ENCODE measurements at places on chromosomes 12 and 14.

GRCh38 chr12:70783455-70783854 is 137.1 kb downstream of the PTPRR start:
- DNase-seq: no peak

- DNase-seq: no peak
These were observed 146.4 kb upstream of the ARHGAP5 start for GRCh38 chr14:31930493-31931240.

GRCh38 chr14:89630101-89630829 is 213.2 kb upstream of the FOXN3 start:
- no peak for DNase-seq

DNA sequence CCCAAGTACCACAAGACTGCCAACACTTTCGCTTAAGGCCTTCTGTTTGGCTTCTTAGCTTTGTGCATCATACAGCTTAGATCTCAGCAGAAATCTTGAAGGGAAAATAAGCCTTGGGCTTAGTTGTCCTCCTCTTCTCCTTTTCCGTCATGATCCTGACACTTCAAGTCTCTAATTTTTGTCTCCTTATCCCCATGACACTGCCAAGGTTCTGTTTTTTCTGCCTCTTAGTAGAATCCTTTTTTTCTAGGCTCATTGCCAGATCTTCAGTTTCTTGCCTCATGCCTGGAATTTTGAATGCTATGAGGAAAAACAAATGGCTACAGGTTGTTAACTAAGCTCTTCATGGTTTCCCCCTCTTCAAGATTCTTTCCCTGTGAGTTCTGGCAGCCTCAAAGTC is 450.4 kb downstream of the LRFN5 start:
- DNase-seq: no peak

DNA sequence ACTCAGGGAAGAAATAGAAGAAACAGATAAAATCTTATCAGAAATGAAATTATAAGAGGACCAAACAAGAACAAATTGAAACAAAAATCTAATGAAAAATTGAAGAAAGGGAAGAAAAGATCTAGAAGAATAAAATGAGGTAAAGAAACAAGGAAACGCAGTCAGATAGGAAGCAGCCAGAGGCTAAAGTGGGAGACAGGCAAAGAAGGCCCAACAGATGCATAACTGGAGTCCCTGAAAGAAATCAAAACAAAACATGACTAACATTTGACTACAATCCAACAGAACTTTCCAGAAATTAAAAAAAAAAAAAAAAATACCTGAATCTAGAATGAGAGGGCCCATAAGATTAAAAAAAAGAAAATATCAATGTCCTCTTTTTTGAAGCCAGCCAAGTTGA is 65.6 kb downstream of the AMN start:
- no peak for DNase-seq

DNA sequence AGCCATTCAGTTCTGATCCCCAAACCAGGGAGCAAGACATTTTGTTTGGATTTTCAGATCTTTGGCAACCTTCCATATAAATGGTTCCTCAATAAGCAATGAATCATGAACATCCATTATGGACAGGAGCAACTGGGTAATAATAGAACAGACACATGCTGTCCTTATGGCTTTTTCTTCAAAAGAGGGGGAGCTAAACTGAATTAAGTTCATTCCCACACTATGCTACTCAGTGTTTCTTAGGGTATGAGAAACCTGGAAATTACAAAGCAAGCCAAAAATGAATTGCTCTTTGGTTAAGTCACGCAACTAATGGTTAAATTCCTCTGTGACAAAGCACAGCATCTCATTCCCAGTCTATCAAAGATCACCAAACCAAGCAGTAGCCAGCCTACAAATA is 51.0 kb downstream of the PTGER2 start:
- DNase-seq: no peak

GRCh38 chr12:50927356-50927755 is 25.0 kb upstream of the HIGD1C start:
- no peak for DNase-seq

DNA sequence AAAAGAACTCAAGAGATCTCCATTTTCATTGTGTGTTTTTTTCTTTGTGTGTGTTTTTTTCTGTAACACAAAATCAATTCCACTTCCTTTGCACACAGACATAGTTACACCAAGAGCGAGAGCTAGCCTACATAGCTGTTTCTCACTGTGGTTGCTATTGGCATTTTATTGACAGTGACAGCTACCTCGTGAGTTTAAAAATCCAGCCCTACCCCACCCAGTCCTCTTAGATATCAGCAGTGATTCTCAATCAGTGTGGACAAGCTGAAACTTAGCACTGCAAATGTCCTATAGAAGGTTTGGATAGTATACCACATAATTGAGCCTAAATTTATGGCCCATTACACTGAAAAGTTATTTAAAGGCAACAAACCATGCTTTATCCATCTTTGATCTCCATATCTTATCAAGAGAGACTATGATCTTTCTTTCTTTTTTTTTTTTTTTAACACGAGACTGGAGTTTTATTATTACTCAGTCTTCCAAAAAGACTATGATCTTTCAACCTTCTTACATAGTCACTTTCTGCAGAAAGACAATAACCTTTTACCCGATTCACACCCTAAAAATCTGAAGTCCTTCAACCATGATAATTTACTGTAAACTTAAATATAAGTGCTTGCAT is 46.8 kb downstream of the ATP2B1 start:
- DNase-seq: no peak

- DNase-seq: peak; percentile 72
These were observed 319.4 kb downstream of the KCNC2 start for GRCh38 chr12:74890237-74890599.

DNA sequence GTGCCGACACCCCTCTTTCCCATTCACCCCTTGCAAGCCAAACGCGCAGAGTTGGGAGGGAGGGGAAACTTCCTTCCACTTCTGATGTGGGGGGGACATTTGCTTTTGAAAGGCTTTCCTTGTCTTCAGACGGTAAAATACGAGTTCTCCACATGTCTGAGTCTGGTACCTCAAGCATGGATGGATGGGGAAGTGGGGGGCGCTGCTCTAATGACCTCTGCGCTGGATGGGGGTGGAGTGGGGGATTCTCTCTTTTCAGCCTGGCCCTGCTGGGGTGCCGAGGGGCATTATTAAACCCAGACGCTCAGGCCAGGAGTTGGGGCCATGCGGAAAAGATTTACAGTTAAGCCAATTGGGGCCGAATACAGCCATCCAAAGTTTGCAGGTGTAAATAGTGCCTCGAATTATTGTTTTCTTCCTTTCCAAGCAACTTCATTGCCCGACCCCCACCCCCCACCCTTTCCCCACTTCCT is 9.1 kb upstream of the TBX3 start:
- no peak for DNase-seq

DNA sequence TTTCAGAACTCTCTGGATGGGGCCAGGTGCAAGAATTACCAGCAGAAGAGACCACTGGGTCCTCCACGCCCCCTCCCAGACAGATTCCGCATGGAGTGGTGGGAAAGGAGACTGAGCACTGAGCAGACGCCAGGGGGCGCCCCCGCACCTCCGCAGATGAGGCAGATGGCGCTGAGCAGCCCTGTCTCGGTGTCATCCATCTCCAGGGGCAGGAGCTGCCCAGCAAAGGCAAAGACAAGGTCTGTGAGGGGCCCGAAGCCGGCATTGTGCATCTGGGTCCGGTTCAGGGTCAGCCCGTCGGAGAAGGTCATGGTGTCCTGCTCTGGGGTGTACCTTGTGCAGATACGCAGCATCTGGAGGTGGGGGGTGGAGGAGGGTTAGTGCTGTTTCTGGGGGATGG is 6.3 kb upstream of the ITGB7 start:
- DNase-seq: no peak

- no peak for DNase-seq
These were observed 173.4 kb upstream of the NTF3 start for GRCh38 chr12:5258498-5258897.

DNA sequence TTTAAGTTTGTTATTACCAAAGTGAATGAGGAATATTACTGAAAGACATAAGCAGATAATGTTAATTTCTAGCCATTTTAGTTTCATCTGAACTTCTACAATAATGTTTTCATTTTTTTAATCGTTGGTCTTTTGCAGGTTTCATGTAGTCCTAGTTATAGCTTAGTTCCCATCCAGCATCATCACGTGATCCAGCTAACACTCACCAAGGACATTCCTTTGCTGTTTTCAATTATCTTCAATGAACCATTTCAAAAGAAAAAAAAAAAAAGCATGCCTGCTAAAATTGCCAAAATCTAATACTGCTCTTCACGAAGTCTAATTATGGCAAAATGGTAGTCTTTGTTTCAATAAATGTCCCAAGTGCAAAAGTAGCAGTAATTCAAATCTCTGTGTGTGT is 187.7 kb upstream of the ATXN7L3B start:
- peak; percentile 17 for DNase-seq

DNA sequence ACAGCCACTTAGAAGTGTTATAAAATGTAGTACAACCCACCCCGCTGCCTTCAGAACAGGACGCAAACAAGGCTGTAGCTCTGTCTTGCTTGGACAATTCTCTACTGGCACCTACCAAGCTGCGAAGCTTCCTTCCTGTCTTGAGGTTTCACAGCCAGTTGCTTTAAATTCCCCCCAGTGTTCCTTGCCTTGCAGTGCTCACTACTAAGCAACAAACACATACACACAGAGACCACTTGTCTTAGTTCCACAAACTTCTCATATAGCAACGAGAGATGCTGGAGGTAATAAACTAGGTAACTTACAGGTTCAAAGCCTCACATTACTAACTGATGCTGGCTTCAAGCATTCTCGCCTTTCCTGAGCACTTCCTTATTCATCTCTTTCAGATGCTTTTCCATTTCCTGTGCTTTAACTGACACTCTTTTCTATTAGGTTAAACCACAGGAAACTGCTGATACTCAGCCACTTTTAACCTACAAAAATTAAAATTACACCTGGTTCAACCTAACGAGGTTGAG is 91.5 kb upstream of the PTGDR start:
- no peak for DNase-seq

DNA sequence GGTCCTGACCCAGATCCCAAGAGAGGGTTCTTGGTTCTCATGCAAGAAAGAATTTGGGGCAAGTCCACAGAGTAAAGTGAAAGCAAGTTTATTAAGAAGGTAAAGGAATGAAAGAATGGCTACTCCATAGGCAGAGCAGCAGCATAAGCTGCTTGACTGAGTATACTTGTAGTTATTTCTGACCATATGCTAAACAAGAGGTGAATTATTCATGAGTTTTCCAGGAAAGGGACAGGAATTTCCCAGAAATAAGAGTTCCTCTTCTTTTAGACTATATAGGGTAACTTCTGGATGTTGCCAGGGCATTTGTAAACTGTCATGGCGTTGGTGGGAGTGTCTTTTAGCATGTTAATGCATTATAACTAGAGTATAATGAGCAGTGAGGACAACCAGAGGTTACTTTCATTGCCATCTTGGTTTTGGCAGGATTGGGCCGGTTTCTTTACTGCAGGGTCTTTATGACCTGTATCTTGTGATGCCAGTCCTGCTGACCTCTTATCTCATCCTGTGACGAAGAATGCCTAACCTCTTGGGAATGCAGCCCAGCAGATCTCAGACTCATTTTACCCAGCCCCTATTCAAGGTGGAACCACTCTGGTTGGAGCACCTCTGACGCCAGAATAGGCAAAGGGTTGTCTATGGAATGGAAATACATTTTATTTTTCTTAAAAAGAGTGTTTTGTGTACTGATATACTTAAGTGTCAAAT is 113.8 kb downstream of the OTOGL start:
- DNase-seq: no peak

DNA sequence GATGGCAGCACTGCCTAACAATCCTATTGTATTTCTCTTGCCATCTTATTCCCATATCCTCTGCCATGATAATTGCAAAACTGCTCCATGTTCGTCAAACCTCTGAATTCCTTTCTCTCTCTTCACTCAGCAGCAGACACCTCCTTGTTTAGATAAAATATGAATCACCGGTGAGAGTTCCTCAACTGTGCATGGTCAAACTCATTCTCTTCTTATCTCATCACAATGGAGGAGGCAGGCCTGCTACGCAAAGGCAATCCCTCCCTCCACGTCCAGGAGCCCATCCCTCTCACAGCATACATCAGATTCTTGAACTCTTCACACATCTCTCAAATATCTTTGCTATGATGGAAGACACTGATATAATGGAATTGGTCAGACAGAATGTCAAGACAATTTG is 90.1 kb upstream of the DAAM1 start:
- DNase-seq: no peak
